ENCODE measurements at places on chromosomes 4 and X.

DNA sequence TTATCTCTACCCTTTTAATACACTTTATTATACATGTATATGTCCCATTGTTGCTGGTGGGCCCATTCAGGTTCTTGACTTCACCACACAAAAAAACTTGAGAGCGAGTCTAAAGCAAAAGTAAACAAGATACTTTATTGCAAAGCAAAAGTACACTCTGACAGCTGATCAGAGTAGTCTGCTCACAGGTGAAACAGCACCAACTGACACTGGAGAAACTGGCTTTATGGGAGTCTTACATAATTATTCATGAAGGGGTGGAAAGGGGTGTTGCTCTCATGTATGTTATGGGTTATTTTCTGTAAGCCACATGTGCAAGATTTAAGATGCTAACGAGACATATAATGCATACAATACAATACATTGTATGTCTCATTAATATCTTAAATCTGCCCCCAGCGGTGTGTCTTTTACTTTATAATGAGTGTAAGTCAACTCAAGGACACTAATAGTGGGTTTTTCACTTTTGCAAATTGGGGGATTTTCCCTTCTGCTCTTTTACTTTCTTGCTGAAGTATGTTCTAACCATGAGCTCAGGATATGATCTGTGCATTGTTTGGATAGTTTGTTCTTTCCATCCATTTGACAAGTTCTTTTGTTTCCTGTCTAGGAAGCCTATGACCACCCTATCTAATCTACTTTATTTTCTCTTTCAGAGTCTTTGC lies 256.1 kb upstream of the ITM2A start:
- DNase-seq = no peak

DNA sequence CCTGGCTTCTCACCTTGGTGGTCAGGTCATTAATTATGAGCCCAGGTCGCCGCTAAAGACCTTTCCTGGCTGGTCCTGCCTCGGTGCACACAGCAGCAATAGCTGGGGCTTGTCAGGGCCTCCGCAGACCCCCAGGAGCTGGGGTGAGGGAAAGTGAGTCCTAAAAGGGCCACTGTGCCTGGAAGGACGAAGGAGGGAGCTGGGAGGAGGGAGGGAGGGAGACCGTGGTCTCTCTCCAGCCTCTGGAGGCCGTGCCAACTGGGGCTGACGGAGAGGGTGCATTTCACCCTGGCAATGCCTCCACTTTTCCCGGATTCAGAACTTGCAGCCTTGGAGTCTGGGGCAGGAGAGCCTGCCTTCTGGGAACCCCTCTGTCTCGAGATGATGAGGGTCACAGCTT lies 60.4 kb downstream of the CRLF2 start:
- DNase-seq = no peak

- DNase-seq = no peak
Observed at GRCh38 chrX:43878906-43879526, 3.2 kb downstream of the MAOB start.

DNA sequence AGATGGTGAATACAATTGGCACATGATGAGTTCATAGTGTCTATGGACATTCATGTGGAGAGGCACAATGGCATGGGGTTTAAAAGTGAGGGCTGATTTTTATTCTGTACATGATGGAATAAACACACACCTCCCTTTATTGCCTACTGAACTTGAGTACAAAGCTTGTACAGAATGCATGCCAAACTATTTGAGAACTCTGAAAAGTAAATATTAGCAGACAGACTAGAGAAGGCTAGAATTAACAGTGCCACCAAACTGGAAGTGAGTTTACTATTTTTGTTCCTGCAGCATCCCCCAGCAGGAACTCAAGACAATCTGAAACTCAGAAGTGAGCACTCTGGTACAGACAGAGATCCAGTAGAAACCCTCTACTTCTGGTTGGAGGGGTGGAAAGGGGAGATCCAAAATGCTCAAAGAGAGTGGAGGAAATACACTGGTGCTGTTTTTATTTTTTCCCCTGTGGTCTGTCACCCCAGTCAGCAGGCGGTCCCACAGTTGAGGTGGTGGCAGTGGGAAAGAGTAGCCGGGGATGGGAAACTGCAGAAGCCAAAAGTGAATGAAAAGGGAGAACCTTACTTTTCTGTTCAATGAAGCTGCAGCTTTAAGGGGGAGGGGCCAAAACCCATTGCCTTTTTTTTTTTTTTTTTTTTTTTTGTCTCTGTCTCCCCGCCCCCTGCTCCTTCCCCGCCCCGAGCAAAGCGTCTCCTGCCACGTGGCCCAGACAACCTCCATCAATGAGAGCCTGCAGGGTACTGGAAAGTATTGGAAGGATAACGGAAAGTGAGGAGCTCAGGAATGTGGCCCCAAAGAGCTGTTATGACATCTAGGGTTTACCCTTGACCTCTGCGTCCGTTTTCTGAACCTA lies 20.5 kb downstream of the AKAP4 start:
- peak; percentile 2 for DNase-seq

- DNase-seq = no peak
Observed at GRCh38 chr4:1512738-1513660, 106.8 kb upstream of the NKX1-1 start.

DNA sequence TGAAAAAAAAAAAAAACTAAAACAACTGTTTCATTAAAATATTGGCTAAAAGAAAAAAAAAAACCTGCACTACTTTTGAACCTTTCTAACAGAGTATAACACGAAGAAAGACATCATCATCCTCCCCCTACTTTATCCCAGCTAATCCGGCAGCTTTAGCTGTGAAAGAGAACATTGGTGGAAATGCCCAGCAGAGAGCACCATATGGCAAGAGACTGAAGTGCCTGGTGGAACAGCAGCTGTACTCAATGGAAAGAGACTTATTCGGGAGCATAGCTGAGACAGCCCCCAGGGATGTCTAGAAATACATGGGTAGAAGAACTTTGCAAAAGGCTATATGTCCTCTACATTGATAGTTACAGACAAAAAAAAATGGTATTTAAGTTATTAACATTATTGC lies 30.3 kb downstream of the STPG2 start:
- peak; percentile 52 for DNase-seq

DNA sequence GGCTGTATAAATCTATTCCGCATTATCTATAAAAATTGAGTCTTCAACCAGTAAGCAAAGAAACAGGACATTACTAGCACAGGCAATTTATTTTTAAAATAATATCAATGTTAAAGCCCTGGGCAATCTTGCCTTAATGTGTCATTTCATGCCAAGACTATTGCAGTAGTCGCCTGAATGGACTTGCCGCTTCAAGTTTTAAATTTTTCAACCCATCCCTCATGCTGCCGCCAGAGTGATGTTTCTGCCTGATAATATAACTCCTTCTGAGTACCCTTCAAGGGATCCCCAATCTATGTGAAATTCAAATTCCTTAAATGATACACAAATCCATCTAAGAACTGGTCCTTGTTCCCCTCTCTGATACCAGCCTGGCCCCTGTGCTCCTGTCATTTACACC lies 66.9 kb downstream of the PRSS12 start:
- DNase-seq = no peak

- DNase-seq = no peak
Observed at GRCh38 chrX:115650449-115650848, 89.5 kb downstream of the PLS3 start.

DNA sequence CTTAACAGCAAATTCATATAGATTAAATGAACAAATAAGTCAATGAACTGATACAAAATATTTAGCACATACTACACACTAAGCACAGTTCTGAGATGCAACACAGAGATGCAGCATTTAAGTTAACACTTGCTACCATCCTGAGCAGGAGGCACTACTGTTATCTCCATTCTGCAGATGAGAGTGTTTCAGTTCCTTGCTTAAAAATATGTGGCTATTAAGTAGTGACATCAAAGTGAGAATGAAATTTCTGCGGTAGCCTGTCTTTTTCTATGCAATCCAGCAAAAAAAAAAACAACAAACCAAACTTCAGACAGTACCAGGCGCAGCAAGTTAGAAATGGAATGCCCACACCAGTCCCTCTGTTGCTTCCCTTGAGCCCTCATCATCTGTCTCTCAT lies 90.8 kb downstream of the SHISA3 start:
- no peak for DNase-seq

- no peak for DNase-seq
Observed at GRCh38 chrX:24498181-24498580, 33.1 kb downstream of the PDK3 start.

GRCh38 chr4:89556601-89557305 lies 249.2 kb upstream of the GPRIN3 start:
- no peak for DNase-seq

- DNase-seq = no peak
Observed at GRCh38 chrX:113747274-113747973, 836.5 kb upstream of the HTR2C start.

DNA sequence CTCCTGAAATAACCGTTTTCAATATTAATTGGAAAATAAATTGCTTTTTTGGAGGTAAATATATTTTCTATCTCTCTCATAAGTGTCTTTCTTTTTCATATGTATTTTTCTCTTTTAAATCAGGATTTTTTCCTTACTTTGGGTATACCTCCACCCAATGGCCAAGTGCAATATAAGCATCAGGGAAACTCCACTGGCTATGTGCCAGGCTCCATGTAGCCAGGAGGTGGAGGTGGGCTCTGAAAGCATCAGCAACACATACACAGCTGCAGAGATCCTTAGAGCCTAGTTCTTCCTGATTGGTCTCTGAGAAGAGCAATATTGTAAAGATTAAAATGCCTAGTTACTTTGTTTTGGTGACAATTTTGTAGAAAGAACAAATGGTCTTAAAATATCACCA lies 3.4 kb downstream of the GABRA2 start:
- DNase-seq = no peak

- peak; percentile 41 for DNase-seq
Observed at GRCh38 chrX:131812847-131813825, 210.0 kb upstream of the STK26 start.

DNA sequence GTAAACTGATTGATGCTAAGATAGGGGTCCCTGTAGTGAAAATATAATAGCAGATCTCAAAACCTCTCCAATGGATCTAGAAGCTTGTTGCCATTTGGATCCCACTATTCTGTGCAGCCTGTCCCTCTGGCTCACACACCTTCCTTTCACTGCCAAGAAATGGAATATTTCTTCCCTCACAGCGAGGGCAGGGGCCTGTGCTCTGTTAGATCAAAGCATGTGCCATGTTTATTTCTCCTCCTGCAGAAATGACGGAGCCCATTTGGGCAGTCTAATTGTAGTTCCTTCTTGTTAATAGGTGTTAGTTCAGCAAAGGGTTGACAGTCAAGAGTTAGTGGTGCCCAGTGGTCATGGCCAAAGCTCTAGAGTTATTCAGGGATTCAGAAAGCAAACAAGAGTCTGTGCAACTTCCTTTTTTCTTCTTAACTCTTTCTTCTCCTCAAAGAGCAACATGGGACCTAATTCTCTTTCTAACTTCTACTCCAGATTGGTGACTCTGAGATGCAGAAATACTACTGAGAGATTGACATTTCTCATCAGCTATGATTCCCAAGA lies 106.8 kb downstream of the STOX2 start:
- DNase-seq = no peak

- no peak for DNase-seq
Observed at GRCh38 chr4:128465523-128465922, 177.9 kb upstream of the PGRMC2 start.

DNA sequence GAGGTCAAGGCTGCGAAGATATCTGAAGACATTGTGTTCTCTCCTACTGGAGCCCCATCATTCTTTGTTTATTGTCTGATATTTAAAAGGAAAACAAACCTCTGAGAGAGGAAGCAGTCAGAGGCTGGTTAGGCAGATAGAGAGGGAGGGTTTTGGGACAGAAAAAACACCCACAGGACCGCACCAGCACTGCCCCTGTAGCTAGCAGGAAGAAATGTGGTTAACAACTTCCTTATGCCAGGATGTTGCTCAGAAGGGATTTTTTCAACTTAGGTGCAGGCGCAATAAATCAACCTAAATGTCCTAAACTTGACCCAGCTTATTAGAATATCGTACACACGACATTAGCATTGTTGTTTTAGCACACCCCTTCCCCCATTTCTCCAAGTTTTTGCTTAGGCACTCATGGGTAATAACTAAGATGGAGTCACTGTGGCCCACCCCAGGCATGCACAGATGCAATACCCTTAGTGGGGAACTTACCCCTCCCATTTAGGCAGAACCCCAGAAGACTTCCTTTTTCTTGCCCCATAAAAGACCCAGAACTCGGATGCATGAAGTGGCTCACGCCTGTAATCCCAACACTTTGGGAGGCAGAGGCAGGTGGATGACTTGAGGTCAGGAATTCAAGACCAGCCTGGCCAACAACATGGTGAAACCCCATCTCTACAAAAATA lies 2.8 kb upstream of the ZNF718 start:
- no peak for DNase-seq

GRCh38 chr4:131052646-131053045 lies 1956.7 kb downstream of the C4orf33 start:
- DNase-seq = no peak

DNA sequence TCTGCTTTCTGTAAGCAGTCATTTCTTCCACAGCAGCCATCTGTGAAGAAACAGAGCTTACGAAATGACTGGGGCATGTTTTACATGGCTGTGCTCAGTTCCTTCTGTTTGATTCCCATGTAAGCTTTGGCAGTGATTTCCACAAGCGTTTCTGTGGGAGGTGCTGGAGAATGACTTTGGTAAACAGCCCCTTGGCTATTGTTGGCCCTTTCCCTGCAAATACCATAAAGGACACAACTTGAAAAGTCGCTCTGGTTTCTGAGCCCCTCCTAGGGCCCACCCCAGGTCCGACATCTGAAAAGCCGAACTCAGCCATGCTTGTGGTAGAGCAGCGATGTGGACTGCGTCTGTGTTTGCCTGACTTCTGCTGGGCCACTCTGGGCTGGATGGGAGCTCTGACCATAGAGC lies 3.7 kb downstream of the LIMCH1 start:
- DNase-seq = no peak

DNA sequence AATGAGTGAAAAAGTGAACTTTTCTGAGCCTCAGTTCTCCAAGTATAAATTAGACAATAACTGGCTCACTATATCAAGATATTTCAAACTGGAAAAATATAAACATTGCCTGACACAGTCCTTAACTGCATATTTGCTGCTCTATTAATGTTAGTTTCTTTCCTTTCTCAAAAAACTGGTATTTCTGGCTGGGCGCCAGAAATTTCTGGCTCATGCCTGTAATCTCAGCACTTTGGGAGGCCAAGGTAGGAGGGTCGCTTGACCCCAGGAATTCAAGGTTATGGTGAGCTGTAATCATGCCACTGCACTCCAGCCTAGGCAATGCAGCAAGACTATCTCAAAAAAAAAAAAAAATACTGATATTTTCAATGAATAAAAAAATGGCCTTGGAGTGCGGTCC lies 227.0 kb downstream of the MAGEB17 start:
- no peak for DNase-seq

DNA sequence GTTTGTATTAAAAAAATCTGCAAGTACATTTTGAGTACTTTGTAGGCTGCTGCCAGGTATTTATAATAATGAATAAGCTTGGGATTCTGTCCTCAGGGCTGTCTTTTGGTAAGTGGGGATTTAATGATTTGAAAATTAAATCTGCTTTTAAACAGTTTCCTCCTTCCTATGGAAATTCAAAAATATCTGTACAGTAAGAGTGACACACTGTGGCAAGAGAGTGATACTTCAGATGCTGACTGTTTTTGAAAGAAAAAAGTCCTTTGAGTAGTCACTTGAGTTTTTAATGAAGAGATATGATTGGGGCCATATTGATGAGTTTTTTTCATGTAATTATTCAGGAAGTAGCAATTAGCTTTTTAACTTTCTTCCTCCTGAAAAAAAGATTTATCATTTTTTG lies 49.2 kb downstream of the SMARCAD1 start:
- DNase-seq = no peak

GRCh38 chr4:146567396-146567795 lies 45.7 kb upstream of the SLC10A7 start:
- DNase-seq = no peak

- no peak for DNase-seq
Observed at GRCh38 chrX:41240509-41240908, 93.5 kb upstream of the DDX3X start.

GRCh38 chr4:133131829-133132460 lies 17.1 kb upstream of the PCDH10 start:
- DNase-seq = no peak

Measured in amygdala (tissue), 56 donors.